ENCODE measurements at places on chromosomes 13 and 19.

GRCh38 chr13:20815464-20815863 lies 41.7 kb upstream of the EEF1AKMT1 start:
- no peak for DNase-seq

DNA sequence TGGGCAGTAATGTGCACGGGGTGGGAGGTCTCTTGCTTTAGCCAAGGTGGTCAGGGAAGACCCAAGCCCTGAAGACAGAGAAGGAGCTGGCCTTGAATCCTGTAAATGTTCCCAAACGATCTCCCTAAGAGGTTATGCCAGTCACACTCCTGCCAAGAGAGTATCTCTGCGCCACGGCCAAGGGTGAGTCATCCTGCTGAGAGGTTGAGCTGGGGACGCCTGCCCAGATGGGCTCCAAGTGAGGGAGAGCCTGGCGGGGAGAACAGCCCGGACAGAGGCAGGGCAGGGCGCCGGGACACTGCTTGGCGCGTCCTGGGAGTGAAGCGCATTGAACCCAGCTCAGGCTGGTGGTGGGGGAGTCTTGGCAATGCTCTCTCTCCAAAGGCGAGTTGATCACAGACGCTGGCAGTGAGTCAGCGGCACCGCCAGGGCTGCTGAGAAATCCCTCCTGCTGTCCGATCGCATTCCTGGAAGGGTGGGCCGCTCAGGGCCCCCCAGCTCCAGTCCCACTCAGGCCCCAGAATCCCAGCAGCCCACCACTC lies 16.4 kb downstream of the SULT2B1 start:
- DNase-seq = no peak

DNA sequence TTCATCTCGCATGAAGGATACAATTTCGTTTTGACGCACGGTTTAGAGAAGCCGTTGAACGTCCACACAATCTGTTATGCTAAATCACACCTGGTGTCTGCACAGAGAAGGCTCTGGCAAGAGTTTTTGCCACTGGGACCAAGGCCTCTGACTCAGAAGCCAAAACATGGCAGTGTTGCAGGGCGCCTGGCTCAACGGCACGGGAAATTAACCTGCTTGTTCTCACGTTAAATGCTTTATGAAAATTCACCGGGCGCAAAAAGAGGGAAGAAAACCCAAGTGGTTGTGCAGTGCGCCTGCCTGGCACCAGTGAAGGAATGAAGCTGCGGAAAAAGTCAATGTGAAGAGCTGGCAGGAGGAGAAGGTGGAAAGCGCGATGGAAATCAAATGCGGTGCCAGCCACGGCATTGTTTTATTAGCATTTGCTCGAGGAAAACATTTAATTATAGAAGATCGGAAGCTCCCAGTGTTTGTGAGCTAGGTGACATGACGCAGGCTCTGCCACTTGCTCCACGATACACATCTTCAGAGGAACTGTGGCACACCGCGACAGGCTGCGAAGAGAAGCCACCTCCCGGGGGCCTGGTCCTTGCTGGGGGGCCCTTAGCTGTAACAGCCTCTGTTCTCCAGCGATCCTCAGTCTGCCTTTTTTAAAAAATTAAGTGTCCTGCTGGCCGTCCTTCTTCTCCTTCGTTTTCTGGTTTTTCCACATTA lies 126.2 kb downstream of the ZIC5 start:
- DNase-seq = no peak

- DNase-seq = no peak
These were observed 839 bp upstream of the CKAP2 start for GRCh38 chr13:52454459-52454819.

GRCh38 chr13:40063703-40064102 lies 408.2 kb downstream of the COG6 start:
- DNase-seq = no peak

- no peak for DNase-seq
These were observed 5.9 kb downstream of the RAB8A start for GRCh38 chr19:16117594-16118033.

- no peak for DNase-seq
These were observed 1241.5 kb upstream of the MIR17HG start for GRCh38 chr13:90105849-90106496.

DNA sequence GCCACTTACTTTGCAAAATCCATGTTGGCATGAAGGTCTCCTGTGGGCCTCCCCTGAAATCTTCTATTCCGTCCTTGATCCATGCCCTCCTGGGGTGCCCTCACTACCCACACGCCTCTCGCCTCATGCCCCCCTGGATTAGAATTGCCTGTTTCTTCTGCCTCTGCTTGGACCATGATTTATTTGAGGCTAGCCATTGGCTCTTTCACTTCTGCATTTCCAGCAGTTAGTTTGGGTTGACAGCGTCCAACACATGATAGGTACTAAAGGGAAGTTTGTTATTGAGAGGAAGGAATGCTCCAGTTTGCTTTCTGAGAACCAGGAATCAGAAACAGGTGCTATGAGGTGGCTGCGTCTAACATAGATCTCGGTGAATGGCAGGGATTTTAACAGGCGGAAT lies 30.5 kb upstream of the TPTE2 start:
- no peak for DNase-seq

- DNase-seq = no peak
These were observed 13.4 kb downstream of the ZNF607 start for GRCh38 chr19:37706052-37706605.

DNA sequence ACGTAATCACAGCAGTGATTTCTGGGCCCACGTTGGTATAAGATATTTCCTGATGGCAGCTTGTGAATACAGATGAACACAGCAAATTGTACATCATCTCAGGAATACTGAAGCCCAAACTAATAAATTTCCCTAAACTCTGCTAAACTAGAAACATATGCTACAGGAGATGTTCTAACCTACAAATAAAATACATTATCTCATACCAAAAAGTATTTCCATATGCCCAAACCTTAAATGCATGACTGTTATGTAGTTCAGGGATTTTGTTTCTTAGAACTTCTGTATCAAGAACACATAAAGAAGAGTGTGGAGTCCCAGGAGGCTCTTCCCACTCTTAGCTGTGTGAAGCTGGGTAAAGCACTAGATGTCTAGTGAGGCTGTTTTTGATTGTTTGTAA lies 138.4 kb downstream of the RFC3 start:
- DNase-seq = no peak

DNA sequence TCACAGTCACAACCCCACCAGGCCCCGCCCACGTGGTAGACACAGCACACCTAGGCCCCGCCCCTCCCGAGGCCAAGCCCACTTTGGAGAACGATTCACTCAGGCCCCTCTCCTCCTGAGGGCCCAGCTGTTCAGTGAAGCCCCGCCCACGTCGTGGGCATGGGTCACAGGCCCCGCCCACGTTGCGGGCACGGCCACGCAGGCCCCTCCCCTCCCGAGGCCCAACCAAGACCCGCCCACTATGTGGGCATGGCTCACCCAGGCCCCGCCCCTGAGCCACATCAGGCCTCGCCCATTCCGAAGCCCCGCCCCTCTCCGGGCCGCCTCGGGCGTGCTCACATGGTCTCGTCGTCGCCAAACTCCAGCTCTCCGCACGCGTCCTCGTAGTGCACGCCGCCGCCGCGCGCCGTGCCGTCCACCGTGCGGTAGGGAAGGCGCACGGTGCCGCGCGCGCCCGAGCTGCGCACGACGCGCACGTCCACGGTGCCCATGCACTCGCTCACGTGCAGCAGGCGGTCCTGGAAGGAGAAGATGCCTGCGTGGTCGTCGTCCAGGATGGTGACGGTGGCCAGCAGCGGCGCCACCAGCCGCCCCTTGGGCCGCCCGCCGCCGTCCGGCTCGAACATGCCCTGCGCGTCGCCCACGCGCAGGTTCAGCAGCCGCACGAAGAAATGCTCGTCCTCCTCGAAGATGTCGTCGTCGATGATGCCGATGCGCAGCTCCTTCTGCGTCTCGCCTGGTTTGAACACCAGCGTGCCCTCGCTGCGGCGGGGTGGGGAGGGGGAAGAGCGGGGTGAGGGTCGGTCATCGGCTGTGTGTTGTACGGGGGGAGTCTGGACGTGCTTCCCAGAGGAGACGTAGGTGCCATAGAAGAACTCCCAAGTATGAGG lies 24.0 kb downstream of the SLC8A2 start:
- peak; percentile 44 for DNase-seq

All from stimulated activated CD4-positive, alpha-beta T cell treated with anti-CD3 and anti-CD28 coated beads, Interleukin-15, amount 100 ng/mL, for 1 hour (primary cell).